ENCODE measurements at places on chromosomes 3 and 15.
A peak's percentile ranks its signal among the peaks of the same experiment; 100 is the strongest.

DNA sequence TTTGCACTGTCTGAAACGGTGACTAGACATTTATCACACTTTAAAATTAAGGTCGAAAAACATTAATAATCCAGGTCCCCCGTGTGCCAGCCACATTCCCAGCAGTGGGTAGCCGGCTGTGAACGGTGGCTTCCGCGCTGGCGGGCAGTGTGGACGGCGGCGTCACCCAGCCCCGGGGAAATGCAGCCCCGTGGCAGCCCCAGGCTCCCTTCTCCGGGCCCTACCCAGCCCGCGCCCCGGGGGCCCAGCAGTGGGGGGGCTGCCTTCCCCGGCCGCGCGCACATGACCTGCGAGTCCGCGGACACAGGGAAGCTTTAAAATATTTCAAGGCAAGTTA is 25.3 kb downstream of the GABRA5 start:
- DNase-seq, result no peak

DNA sequence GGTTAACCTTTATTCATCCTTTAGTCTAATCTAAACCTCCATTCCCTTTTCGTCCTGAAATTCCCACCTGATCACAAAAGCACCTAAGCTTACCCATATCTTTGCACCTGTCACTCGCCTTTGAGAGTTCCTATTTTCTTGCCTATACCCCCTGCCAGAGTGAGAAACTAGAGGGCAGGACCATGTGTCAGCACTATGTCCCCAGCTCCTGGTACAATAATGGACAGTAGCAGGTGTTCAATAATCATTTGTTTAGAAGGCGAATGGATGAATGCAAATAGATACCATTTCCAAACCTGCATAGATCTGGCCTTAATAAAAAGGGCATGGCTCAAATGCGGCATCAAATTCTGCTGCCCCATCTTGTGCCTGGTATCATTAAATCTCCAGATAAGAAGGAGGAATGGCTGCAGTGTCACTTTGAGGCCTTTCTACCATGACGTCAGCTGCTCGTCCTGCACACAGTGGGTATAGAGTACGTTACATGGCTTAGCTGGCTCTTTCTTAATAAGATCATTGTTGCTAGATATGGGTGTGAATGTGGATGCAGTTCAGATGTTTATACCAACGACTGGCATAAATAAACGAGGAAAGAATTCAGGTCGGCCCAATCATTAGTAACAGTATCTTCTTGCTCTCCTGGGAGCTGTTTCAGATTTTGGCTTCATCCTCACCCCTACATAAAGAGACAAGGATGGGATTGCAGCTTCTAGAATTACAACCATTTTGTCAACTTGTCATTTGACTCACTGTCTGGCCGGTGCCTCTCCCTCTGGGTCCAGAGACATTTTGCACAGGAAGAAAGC is 148.7 kb downstream of the RORA start:
- peak; percentile 43 for DNase-seq

DNA sequence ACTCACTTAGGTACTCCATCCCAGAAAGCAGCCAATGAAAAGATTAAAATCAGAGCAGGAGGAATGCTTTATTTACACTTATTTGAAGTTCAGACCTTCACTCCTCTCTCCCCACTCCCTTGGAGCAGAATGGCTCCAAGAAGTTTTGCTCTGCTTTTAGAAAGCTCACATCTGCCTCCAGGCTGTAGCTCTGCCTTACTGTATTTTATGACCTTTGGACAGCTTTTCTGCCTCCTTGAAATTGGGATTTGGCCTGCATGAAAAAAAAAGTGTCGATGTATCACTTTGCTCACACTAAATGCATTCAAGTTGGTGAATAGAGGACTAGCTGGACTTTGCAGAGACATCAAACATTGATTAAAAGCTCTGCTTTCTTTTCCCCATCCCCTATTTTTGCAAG is 95.3 kb downstream of the SLC9A9 start:
- no peak for DNase-seq

- no peak for DNase-seq
Observed at GRCh38 chr15:62624547-62625378, 417.8 kb upstream of the TPM1 start.

- DNase-seq, result no peak
Observed at GRCh38 chr3:126305427-126305826, 51.8 kb downstream of the KLF15 start.

- no peak for DNase-seq
Observed at GRCh38 chr15:73934281-73934680, 8.0 kb downstream of the LOXL1 start.

All from NCI-H345 (cell line).